ENCODE measurements at places on chromosomes 2 and 18. TPM values are rescaled to one million over a fixed set of nuclear protein-coding genes. Genes with fewer than 3 reads are reported as not detected.

FRZB gene
- total RNA-seq, result 0.92 TPM

EVX2 gene
- not detected for total RNA-seq

SLC19A3 gene
- 20.5 TPM for total RNA-seq

DYNAP gene
- total RNA-seq, result not detected

TNS1 gene
- 209 TPM for total RNA-seq

FBXO36 gene
- 1.2 TPM for total RNA-seq

CRACDL gene
- total RNA-seq, result 0.56 TPM

Measured in right lobe of liver (tissue), 6 donors.